ENCODE measurements at places on chromosomes 3 and 15.

DNA sequence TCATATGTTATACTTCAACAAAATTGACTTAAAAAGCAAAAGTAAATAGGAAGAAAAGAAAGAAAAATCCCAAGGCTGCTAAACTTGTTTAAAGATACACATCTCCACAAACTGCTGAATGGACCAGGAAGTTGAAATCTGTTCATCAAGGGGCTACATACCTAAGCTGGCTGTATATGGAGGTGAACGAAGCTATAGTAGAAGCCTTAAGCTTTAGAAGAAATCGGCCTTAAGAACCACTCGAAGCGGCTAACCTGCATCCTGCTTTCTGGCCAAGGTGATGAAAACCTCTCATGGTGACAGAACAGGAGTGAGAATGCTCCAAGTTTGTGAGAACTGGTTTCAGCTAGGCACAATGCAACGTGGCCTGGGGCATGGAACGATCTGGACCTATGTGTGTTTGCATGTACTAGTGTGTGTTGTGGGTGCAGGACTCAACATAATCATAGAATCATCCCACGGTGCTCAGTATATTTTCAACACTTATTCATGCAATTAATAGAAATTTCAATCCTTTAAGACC lies 31.3 kb upstream of the SPTBN5 start:
- no peak overlapping the region for H3K27ac ChIP-seq
- no peaks in the 10 kb centered on the region for H3K27me3 ChIP-seq
- no peaks in the 10 kb centered on the region for H3K36me3 ChIP-seq
- H3K4me3 ChIP-seq = no peak overlapping the region

GRCh38 chr3:23055733-23056376 lies 147.3 kb upstream of the UBE2E2 start:
- H3K36me3 ChIP-seq = no peaks in the 10 kb centered on the region
- H3K4me3 ChIP-seq = peak overlapping the region; percentile 23
- H3K27ac ChIP-seq = peak overlapping the region; percentile 29

DNA sequence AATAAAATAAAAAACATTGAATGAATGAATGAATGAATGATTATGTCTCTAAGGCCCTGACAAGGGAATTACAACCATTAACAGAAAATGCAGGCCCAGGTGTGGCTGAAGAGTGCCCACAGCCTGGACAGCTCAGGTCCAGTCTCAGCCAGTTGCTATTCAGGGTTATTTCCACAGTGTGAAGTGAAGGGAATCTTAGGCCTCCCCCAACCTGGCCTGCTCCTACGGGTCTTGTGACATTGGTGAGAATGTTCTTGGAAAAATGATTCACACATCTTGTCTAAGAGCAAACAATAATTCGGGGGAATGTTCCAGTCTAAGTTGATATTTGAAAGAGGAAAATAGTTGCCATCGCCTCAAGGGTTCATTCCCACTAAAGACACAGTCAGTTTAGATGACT lies 37.0 kb downstream of the MINDY4B start:
- H3K4me1 ChIP-seq = peaks cover 3% of the 10 kb centered on the region
- no peak overlapping the region for H3K27ac ChIP-seq
- no peaks in the 10 kb centered on the region for H3K36me3 ChIP-seq
- H3K4me3 ChIP-seq = no peak overlapping the region
- DNase-seq = no peak
- H3K27me3 ChIP-seq = peaks cover 8% of the 10 kb centered on the region

DNA sequence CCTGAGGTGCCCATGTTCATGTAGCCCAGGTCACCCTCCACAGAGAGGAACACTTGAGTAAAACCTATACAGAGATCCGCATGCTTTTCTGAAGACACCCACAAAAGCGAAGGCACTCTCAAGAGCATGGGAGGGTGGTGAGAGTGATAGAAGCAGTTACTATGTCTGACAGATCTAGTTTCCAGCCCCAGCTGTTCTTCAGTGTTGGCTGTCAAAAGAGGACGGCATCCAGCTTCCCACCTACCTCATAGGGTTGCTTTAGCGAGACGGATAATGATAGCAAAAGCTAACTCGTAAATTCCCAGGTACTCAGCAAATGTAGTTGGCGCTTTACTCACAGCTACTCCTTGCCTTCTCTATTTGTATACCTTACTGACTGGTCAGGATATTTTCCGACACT lies 3.0 kb upstream of the MEX3B start:
- peak overlapping the region; percentile 76 for H3K4me3 ChIP-seq
- no peak for DNase-seq
- no peaks in the 10 kb centered on the region for H3K36me3 ChIP-seq
- peak overlapping the region; percentile 24 for H3K27ac ChIP-seq
- peaks cover 4% of the 10 kb centered on the region for H3K27me3 ChIP-seq

DNA sequence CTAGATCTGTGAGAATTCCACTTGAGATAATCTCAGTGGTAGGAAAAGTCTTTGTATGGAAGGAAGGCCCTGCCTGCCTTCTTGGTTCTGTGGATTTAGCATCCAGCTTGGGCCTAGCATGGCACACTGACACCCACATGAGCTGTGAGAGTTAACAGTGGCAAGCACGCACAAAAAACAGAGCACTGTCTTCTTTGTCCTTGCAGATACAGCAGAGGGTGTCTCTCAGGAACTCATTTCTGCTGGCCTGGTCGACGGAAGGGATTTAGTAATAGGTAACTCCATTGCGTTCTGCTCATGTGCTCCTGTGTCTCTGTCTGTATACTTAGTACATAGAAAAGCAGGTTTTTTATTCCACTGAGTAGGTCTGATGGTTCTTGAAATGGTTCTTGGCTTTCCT lies 14.4 kb upstream of the SLC22A13 start:
- H3K4me1 ChIP-seq = peaks cover 8% of the 10 kb centered on the region
- no peak for DNase-seq
- H3K36me3 ChIP-seq = peaks cover 85% of the 10 kb centered on the region
- H3K4me3 ChIP-seq = no peak overlapping the region
- H3K27ac ChIP-seq = no peak overlapping the region

- H3K4me3 ChIP-seq = no peak overlapping the region
- H3K4me1 ChIP-seq = peaks cover 49% of the 10 kb centered on the region
- H3K36me3 ChIP-seq = peaks cover 2% of the 10 kb centered on the region
- no peak overlapping the region for H3K27ac ChIP-seq
- H3K27me3 ChIP-seq = no peaks in the 10 kb centered on the region
Measured at GRCh38 chr3:134239538-134239937, 11.1 kb downstream of the RYK start.

- H3K27ac ChIP-seq = no peak overlapping the region
- H3K27me3 ChIP-seq = no peaks in the 10 kb centered on the region
- no peaks in the 10 kb centered on the region for H3K4me1 ChIP-seq
- DNase-seq = no peak
Measured at GRCh38 chr3:69683082-69683806, 56.0 kb upstream of the MITF start.

DNA sequence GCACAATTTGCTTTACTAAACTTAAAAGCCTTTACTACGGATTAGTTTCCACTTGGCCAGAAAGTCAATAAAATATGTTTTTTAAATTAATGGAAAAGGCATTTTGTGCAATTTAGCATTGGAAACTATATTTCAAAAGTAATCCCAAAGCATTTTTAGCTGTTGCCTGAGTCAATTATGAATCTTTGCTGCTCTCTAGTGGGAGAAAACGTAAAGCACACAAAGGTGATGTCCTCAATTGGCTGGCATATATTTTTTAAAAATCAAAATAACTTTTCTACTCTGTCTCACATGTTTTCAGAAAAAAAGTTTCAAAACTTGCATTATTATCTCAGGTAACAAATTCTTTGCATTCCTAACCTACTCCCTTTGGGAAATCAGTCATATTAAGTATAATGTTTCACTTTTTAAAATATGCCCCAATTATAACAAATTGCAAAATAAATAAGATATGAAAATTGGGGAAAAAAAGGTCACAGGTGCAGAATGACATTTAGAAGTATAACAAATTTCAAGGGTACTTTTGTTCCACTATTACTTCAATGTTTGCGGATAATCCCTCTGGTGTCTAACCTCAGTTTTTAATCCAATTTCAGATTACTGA lies 47.2 kb upstream of the TEX55 start:
- no peaks in the 10 kb centered on the region for H3K27me3 ChIP-seq
- no peaks in the 10 kb centered on the region for H3K4me1 ChIP-seq
- H3K27ac ChIP-seq = no peak overlapping the region
- peak; percentile 60 for DNase-seq

All from naive thymus-derived CD8-positive, alpha-beta T cell (primary cell).